Left forelimb (tissue), 1 donor: ENCODE measurements at places on chromosomes 11 and 22.

DNA sequence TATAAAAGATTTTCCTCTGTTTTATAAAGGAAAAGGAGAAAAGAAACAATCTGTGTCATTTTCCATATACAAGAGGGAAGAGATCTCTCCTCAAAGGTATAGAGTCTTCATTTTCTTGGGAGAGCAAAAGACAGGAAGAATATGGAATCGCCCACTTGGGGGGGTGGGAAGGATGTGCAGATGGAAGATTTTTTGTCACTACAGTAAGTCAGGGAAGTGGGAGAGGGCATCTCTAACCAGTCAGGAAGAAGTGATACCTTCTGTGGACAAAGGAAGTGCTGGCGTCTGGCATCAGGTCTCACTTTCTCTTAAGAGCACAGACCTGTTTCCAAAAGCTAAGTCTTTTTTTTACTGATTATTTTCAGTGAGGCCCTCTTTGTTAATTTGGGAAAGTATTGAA, 1.4 kb downstream of the PRR14L start:
- DNase-seq: no peak

DNA sequence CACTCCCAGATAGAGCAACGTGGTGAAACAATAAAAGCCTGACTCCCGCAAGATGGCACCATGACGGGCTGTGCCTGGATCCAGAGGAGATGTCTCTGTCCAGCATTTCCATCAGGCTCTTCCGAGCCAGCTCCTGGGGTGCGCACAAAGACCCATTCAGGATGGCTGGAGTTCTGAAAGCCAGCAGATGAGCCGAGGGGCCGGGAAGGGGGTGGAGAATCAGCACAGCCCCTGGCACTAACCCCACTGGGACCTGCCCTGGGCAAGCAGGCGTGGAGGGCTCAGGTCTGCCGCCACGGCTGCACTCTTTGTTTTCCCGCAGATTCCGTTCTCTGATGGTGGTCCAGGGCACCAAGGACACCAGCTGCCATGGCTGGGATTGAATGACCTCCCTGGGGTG, 97.2 kb upstream of the BLID start:
- DNase-seq: no peak

DNA sequence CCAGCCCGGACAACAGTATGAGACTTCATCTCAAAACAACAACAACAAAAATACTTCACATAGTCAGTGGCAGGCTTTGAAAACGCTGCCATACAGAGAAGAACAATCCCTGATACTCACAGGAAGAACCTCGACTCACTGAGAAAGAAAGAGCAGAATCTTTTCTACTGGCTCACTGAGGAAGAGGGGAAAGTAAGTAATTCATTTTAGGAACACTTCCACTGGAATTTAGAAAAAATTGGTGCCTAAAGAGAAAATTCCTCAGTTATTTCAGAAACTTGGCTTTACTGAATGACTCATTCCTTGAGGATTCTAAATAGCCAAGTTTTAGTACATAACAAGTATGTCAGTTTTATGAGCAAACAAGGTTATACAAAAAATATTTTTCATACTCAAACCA, 12.3 kb downstream of the NARS2 start:
- DNase-seq: no peak

DNA sequence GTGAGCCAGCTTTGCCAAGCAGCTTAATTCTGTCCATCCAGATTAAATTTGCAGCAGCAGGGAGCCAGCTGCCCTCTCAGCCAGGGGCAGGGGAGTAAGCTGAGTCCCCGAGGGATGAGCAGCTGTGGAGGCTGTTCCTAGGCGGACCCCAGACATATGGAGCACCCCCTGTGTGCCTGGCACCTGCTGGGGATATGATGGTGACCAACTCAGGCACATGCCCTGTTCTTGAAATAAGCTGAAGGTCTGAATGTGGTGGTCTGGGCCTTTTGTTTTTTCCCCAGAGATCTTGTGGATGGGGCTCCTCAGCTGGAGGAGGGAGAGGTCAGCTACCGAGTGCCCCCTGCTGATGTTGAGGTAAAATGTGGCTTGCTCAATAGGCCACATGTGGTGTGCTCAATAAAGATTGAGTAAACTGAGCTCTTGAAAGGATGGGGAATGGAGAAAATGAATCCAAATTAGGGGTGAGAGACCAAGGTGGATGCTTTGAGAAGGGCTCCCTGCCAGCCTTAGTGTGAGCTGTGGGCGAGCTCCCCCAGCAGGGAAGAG, 103.3 kb upstream of the NNMT start:
- no peak for DNase-seq

DNA sequence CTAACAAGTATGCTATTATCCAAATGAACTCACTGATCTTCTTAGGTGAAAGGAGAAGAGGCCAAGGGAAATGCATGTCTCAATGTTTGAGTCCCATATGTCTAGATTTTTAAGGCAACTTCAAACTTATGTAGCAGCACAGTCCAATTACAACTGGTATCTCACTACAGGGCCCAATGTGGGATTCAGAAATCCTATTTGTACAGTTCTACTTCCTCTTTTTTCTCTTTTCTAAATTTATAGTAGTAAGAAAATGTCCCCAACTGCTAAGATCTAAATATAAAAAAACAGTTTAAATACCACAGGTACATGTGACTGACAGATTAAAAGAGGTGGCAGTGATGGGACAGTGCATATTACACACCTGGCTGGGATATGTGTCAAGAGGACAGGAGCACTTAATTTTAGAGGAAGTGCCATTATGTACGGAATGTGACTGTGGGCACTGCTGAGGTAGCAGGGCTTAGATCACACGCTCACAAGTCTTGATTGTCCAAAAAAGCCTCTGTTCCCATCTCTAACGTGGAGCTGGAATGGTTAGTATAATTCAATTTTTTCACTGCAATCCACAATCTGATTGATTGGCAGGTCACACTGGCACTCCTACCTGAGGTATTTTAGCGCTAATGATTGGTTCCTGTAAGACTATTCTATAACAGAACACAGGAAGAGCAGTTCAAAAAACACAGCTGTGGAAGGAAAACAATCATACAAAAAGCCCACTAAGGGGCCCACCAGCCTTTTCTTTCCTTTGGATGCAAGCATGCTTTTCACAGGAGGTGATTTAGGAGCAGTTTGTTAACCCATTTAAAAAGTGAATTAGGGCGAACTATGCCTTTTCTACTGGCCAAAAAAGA, 34.6 kb downstream of the APOL5 start:
- no peak for DNase-seq

- no peak for DNase-seq
These were observed 9.7 kb upstream of the CENATAC start for GRCh38 chr11:118988280-118988679.

DNA sequence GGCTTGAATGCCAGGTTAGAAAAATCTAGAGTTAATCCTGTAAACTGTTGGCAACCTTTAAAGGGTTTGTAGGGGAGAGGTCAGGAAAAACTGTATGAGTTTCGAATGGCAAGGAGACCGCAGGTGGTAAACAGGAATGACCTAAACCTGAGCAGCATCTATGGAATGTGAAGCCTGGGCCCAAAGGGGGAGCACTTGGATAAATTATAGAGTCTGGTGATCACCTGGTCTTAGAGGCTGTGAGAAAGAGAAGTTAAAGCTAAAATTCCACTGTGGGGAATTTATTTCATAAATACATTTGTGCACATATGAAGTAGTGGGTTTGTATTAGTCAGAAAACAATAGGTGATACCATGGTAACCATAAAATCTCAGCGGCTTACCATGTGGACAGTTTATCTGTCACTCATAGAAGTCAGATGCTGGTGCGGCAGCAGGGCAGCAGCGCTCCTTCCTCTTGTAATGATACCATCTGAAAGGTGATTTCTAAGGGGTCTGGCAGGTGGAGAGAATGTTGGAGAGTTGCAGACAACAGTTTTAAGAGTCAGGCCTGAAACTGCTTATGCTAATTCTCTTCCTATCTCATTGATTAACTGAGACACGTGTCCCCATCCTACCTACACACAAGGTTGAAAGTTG, 1104.4 kb upstream of the CCDC90B start:
- no peak for DNase-seq

DNA sequence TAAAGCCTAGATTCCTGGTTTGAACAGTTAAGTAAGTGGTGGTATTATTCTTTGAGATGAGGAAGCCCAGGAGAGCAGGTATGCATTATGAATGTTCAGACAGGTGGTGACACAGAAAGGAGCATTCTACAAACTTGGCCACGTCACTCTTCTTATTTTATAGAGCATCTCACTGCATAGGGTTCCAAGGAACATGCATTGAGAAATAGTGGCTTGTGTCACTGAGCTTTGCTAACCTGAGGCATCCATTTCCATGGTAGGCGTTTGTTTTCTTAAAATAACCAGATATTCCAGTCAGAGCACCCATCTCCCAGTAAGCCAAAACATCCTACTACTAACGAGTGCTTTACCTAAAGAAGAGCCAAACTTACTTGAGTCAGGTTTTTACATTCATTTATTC, 169.7 kb downstream of the NAV2 start:
- no peak for DNase-seq

GRCh38 chr11:416051-416756, 1.4 kb upstream of the SIGIRR start:
- DNase-seq: no peak

DNA sequence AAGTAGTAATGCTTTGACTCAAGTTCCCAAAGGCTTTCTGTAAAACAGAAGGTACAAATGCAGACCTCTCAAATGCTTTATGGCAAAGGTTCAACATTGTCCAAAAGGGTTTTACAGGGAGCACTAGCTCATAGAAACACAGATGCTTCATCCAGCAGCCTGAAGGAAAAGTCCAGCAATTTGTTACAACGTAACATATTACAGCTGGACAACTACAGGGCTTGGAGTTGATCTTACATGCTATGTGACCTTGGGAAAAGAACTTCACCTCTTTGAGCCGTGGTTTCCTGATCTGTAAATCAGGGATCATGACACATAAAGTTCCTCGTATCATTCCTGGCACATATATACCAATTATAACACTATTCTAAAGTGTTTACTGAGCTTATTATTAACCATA, 84.9 kb downstream of the DDIAS start:
- DNase-seq: no peak

- no peak for DNase-seq
These were observed 83.1 kb upstream of the ADSL start for GRCh38 chr22:40263191-40263590.

- DNase-seq: no peak
These were observed 729.7 kb downstream of the BRD1 start for GRCh38 chr22:49097966-49098365.

- no peak for DNase-seq
These were observed 1475.5 kb upstream of the TENM4 start for GRCh38 chr11:80916173-80916798.

DNA sequence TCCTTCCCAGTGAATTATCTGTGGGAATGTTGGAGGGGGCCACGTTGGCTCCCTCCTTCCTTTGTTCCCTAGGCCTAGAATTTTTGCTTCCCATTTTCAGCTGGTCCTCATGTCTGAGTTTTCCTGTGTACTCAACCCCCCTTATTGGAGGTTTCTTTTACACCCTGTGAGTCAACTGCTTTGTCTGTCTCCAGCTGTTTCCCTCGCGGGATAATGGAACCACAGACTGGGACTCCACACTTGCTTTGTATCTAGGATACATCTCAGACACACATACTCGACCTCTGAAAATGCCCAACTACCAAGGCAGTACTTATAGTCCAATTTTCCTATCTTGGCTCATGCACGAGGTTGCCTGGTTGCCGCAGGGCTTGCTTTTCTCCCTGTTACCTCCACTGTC, 352.7 kb upstream of the MPPED2 start:
- no peak for DNase-seq

DNA sequence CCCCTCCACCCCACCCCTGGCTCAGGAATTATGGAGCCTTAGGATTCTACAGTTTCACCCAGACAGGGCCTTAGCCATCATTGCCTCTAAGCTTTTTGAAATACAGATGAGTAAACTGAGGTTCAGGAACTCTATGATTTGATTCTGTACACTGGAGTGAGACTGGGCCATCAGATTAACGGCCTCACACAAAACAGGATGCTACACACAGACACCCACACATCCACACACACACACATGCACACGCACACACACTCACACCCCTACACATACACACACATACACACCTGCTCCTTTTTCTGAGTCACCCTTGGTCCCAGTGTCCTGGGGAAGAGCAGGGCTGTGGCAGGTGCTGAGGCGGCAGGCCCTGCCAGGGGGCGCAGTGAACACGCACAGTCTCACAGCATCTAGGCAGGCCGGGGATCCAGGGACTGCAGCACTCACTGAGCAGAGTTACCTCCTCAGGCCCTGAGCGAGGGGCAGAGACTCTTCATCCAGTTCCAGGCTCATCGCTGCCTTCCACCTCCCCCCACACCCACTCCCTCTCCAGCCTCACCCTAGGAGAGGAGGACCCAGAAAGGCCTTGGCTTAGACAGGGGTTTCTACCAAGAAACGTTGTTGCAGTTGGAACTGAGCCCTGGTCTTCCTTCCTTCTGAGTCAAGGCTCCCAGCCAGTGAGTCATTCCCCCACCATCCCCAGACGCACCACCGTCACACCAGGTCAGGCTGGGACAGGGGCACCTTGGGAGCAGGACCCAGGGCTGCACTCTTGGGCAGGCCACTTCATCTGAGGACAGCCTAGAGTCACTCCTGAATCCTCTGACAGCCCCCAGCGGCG, 89.8 kb upstream of the PARVA start:
- peak; percentile 63 for DNase-seq

DNA sequence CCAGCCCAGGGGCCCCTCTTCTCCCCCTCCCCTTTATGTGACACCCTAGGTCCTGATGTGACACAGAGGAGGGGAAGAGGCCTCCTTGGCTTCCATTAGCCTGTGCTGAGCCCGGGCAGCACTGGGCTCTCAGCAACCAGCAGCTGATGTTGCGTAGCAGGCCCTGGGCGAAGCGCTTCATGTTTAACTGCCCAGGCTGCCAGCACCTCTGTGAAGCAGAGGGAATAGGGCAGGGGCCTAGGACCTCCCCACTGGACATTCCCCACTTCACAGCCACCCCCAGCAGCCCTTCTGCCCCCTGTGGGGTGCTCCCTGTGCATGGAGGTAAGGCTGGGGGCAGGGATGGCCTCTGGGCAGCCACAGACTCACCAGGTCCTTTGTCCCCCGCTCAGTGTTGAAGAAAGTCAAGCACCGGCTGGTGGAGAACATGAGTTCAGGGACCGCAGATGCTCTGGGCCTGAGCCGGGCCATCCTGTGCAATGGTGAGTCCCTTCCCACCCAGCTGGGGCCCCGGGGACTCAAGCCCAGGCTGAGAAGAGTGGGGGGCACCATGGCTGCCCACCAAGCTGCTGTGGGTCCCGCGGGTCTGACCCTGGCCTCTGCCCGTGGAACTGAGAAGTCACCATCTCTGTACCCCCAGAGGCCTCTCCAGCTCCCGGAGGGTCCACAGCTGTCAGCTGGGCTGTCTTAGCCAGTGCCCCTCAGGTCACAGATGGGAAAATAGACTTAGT, 11.6 kb downstream of the PICK1 start:
- no peak for DNase-seq

GRCh38 chr11:66489636-66490035, 9.4 kb downstream of the DPP3 start:
- DNase-seq: no peak

DNA sequence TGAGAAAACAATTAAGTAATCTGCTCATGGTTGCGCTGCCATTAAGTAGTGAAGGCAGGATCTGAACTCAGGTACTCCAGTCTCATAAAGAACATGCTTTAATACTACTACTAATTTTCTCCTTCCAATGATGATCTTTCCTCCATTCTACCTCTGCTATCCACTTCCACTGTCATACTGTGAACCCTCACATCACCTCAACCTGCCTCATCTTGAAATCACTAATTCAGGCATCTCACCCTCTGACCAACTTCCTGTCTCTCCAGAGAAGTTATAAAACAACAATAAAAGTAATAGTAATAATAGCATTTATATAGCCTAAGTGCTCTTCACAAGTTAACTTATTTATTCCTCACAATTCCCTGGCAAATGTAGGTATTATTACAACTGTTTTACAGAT, 57.1 kb upstream of the PSMA1 start:
- no peak for DNase-seq
